ENCODE measurements at places on chromosomes 5 and 9.

DNA sequence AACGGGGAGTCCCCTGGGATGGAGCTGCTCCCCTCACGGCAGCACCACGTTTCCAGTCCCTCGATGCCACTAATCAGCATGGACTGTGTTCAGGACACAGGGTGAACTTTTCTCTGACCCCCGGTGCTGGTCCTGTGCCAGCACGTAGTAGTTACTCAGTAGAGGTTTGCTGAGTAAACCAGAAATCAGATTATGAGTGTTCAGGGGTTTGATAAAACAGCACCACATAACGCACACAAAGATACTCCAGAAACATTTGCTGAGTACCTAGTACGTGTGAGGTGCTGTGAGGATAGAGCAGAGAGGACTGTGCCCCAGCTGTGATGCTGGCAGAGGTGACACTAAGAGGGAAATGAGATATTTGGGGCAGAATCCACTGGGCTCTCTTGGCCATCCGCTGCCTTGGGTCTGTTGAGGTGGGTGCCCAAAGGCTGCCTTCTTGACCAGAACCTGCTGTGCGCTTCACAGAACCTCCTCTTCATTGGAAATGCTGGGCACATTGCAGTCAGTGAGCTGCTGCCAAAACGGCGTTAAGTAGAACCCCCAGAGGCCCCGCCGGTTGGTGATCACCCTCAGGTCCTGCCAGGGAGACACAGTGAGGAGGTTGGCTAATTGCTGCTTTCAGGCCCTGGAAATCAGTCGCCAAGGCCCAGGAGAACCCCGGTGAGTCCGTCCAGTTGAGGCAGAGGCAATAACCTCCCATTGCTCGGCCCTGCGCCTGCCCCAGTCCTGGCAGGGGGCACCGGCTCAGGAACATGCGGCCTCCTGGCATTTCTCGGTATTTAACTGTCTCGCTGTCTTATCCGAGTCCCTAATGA lies 49.4 kb downstream of the NEURL1B start:
- no peak for DNase-seq

DNA sequence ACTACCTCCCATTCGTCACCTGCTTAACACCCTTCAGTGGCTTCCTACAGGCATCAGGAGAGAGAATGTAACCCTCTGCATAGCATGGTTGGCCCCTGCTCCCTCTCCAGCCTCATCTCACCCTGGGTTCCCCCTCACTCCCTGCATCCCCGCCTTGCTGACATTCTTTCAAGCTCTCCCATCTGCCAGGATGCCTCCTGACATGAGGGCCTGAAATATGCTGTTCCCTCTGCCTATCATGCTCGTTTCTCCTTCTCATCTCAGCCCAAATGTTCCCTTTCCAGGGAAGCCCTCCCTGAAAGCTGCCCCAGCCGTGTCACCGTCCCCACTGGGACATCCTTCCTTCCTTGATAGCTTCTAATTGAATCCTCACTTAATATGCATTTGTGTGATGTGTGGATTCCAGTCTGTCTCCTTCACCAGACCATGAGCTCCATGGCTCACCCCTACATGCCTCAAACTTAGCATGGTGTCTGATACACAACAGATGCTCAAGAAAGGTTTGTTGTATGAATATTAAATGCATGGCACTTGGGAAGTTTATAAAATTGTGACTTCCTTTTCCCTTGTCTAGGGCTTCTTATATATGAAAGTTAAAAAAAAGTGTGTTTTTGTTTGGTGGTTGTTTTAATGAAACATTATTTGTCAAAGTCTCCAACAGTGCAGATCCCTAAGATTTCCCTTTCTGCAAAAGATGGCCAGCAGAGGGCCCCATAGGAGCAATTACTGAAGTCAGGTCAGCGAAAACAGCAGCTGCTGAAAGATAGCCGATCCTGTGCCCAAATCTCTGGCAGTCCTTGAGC lies 7.3 kb upstream of the C5orf58 start:
- DNase-seq, result peak; percentile 78

DNA sequence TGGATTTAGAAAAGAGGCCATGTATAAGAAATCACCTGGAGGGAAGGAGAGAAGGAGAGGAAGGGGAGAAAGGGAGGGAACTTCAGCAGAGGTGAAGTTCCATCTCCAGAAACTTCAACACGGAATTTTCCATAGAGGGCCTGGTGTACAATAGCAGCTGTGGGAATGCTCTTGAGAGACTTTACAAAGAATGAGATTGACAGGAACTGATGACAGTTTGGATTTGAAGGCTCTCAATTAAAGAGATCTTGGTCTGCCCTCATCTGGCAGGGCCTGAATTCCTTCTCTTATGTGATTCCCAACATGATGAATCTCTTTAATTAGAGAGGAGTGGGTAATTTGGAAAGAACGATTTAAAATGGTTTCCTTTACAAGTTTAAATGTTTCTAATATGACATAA lies 143.5 kb downstream of the MLLT3 start:
- no peak for DNase-seq

DNA sequence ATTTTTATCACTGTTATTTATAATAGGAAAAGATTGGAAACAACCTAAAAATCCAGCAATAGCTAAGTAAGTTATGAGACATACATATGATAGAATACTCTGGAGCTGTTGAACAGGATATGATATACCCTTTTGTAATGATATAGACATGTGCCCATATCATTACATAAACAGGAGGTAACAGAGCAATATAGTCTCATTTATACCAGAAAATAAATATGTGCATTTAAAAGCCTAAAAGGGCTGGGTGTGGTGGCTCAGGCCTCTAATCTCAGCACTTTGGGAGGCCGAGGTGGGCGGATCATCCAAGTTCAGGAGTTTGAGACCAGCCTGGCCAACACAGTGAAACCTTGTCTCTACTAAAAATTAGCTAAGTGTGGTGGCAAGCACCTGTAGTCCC lies 2.3 kb upstream of the FABP6 start:
- no peak for DNase-seq

DNA sequence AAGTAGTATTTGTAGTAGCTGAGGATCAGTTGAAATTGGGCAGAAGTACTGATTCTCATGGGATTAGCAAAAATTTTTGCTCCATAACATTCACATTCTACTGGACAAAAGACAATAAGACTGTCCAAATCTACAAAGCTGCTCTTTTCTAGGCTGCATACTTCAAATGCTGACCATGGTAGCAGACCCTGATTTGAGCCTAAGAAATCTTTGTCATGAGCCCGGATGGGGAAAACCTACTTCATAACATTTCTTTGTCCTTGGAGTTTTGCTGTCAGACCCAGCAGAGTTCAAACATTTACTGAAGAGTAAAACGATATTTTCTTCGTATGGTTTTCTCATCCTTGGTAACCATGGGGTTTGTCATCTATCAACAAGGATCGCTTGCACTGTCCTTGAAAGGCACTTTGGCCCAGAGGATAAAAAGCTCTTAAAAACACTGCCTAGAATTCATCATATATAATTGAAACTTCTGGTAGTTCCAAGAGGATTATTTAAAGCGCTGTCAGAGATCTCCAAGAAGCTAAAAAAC lies 216.9 kb downstream of the CAVIN4 start:
- DNase-seq, result no peak

DNA sequence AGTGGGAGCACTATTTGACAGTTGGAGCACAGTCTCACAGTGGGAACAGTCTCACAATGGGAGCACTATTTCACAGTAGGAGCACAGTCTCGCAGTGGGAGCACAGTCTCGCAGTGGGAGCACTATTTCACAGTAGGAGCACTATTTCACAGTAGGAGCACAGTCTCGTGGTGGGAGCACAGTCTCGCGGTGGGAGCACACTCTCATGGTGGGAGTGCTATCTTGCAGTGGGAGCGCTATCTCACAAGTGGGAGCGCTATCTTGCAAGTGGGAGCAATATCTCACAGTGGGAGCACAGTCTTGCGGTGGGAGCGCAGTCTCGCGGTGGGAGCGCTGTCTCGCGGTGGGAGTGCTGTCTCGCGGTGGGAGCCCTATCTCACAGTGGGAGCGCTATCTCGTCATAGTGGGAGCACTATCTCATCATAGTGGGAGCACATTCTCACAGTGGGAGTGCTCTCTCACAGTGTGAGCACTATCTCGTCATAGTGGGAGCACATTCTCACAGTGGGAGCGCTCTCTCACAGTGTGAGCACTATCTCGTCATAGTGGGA lies 56.1 kb downstream of the MED10 start:
- no peak for DNase-seq

DNA sequence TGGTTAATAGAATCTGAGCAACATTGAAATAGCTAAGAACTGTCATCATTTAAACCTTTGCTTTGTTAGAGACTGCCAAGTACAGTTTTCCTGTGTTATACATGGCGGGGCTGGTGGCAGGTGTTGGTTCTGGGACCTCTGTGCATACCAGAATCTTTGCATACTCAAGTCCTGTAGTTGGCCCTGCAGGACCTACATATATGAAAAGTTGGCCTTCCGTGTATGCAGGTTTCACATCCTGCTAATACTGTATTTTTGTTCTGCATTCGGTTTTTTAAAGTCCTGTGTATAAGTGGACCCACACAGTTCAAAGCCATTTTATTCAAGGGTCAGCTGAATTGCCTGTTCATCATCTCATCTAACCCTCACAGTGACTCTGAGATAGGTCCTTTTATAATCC lies 36.4 kb downstream of the LARP1 start:
- DNase-seq, result no peak

DNA sequence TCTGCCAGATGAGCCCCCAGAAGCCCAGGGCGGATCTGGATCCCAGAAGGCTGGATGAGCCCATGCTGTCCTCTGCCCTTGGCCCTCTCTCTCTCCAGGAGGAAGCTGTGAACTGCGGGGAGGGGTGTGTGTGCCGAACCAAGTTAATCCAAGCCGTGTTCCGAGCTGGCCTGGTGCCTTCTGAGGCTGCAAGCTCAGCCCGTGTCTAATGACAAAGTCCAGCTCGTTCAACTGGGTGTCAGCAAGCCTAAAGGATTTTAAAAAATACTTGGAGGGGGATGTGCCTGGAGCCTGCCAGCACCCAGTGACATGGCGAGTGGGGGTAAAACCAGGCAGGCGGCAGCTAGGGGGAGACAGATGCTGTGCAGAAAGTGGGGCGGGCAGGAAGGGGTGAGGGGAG lies 8.0 kb downstream of the STC2 start:
- no peak for DNase-seq

GRCh38 chr5:63823583-63823982 lies 138.7 kb downstream of the HTR1A start:
- DNase-seq, result no peak

- DNase-seq, result no peak
Measured at GRCh38 chr5:122907276-122907675, 61.9 kb downstream of the SNX24 start.

DNA sequence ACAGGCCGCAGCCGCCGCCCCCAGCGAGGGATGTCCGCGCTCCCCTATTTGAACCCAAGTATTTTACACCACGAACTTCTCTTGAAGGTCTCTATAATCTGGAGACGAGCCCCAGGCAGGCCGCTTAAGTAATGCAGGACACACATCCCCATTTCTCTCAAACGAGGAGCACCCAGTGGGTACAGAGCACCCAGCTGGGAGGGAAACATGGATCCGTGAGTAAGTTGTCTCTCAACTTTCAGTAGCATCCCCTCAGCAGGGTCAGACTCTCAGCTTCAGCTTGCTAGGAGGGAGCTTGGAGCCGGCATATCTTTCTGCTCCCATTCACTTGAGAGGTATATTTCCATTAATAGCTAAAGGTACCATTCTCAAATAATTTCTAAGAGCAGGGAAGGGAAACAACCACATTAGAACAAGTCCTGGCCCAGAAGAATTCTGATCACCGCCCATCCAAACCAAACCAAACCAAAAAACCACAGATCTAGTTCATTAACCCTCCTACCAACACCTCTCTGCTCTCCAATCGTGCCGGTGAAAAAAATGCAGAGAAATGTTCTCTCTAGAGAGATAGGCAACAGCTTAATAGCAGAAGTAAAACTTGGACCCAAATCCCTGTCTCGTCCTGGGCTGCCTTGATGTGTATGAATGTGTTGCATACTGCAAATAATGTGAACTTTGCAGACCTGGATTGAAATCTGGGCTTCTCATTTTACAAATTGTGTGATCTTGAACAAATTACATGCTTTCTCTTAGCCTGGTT lies 910 bp downstream of the TDRD7 start:
- no peak for DNase-seq

DNA sequence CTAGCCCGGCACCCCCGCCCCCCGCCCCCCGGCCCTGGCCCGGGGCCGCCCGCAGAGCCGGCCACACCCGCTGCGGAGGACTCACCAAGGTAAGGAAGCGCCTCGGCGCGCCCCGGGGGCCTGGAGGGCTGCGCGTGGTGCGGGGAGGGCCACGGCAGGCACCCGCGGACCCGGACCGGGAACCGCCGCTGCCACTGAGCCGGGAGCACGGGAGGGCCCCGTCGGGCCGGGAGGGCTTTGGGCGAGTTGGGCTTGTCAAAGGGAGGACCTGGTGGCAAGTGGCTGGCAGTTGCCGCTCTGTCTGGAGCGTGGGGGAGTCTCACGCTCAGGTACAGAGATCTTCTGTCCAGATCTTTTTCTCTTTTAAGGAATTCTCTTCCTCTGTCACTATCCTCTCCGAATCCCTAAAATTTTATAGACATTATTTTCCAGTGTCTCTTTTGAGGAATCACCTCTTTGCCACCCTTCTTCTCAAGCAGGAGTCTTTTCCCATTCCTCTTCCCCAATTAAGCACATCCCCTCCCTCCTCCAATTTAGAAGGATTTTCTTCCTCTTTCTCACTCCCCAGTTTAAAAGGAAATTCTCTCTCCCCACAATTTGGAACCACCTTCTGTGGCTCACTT lies 11.3 kb upstream of the LHX2 start:
- no peak for DNase-seq

- no peak for DNase-seq
Measured at GRCh38 chr5:102603670-102604069, 104.9 kb upstream of the SLCO6A1 start.

DNA sequence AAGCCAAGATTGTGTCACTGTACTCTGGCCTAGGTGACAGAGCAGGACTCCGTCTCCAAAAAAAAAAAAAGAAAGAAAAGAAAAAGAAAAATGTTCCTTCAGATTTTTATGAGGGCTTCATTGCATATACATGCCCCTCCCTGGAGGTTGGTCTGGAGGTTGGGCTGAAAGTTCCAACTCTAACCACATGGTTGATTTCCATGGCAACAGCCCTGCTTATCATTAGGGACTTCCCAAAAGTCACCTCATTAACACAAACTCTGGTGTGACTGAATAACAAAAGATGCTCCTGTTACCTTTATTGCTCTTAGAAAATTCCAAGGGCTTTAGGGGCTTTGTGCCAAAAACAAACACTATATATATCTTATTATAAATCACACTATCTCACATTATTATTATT lies 113.8 kb downstream of the TMC1 start:
- peak; percentile 47 for DNase-seq

GRCh38 chr5:147801461-147801860 lies 18.9 kb upstream of the JAKMIP2 start:
- no peak for DNase-seq

- DNase-seq, result no peak
Measured at GRCh38 chr5:156758011-156758791, 91.9 kb upstream of the PPP1R2B start.

- no peak for DNase-seq
Measured at GRCh38 chr9:130961511-130962300, 22.7 kb upstream of the FIBCD1 start.

DNA sequence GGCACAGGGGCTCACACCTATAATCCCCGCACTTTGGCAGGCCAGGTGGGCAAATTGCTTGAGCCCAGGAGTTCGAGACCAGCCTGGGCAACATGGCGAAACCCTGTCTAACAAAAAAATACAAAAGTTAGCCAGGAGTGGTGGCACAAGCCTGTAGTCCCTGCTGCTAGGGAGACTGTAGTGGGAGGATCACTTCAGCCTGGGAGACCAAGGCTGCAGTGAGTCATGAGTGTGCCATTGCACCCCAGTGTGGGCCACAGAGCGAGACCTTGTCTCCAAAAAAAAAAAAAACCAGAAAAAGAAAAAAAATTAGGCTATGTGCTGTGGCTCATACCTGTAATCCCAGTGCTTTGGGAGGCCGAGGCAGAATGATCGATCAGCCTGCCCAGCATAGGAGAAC lies 58.5 kb upstream of the EIF4EBP3 start:
- DNase-seq, result no peak

- DNase-seq, result no peak
Measured at GRCh38 chr5:122493091-122494021, 181.3 kb downstream of the SNCAIP start.

Data from H9 (cell line).